ENCODE measurements at places on chromosomes 1 and 21.

GRCh38 chr1:71780681-71781080 is 501.7 kb downstream of the NEGR1 start:
- no peak for DNase-seq

- DNase-seq = no peak
Observed at GRCh38 chr1:214719207-214719606, 116.2 kb downstream of the CENPF start.

DNA sequence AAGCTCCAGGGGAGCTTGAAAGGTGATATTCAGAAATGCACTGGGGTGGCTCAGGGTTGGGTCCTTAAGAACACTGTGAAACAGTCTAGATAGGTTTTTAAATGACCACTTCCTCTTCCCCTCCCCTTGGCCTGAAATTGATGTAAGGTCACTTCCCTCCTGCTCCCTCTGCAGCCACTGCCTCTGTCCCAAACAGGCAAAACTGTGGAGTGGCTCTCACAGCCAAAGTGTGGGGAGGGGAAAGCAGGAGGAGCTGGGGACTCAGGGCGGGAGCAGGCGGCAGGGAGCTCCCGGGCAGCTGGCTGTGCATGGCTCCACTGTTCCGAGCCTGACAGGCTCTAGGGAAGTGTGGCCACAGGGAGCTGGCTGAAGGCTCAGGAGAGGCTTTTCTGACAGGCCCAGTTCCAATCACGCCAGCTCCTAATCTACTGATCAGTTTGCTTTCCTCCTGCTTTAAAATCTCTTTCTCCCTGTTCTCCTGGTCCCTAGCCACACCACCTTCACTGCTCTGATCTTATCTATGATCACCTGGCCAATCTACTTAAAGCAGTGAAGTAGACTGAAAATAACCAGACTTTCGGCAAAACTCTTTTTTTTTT is 5.1 kb upstream of the CSRP1 start:
- no peak for DNase-seq

DNA sequence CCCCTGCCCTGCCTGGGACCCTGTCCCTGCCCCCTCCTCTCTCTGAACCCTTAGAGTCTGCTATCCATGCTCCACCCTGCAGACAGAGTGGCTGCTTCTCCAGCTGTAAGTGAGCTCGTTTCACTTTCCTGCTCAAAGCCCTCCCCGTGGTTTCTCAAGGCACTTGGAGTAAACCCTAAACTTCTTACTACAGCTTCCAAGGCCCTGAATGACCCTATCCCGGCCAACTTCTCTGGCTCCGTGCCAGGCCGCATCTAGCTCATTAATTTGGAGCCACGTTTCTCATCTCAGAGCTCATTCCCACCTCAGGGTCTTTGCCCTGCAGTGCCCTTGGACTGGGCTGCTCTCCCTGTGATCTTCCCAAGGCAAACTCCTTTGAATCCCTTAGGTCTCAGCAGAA is 235.1 kb upstream of the RUNX1 start:
- DNase-seq = no peak

- DNase-seq = no peak
Observed at GRCh38 chr1:181658581-181658980, 175.3 kb downstream of the CACNA1E start.

DNA sequence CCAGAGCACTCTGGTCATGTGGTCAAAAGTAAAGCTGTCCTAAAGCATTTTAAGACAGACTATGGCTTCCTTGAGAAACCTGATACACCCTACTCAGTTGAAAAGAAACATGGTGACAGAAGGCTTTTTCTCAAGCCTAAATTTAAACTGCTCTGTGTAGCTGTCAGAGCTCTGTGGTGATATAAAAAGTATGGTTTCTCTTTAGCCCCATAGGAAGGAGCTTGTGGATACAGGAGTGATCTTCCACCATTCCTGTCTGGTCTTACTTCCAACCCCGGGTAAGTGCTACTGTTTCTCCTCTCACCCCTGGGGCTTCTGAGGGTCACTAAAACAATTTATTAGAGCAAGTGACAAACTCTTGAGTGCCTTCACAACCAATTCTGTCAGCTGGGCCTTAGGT is 8.5 kb downstream of the TP53BP2 start:
- DNase-seq = no peak

GRCh38 chr1:207901041-207901653 is 9.8 kb downstream of the CD34 start:
- no peak for DNase-seq

DNA sequence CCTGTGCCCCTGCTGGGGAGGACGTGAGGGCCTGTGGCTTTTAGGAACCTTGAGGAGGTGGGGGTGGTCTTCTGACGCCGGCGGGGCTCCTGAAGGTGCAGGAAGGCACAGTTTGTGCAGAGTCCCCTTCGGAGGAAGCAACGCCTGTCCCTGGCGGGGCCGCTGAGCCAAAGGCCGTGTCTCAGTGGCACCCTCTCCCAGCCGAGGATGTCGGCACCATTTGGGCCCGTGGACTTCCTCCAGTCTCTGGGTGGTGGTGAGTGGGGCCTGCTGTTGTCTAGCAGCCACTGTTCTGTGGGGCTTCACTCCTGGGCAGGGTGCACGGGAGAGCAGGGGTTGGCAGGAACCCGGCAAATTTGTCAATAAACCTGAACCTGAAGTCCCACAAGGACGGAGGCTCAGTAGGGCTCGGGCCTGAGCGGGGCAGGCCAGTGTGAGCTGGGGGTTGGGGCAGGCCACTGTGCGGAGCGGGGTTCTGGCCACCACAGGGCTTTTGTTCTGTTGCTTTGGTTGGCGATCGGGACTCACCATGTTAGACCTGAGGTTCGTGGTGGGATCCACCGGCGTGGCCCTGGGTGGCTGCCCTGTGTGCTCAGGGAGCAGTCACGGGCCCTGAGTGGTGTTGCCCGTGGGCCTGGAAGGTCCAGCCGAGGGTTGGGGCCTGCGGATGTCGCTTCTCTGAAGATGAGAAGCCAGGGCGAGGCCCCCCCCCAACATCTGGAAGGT is 64.8 kb downstream of the SKI start:
- no peak for DNase-seq

- DNase-seq = no peak
Observed at GRCh38 chr1:109158433-109158832, 44.5 kb downstream of the ELAPOR1 start.

DNA sequence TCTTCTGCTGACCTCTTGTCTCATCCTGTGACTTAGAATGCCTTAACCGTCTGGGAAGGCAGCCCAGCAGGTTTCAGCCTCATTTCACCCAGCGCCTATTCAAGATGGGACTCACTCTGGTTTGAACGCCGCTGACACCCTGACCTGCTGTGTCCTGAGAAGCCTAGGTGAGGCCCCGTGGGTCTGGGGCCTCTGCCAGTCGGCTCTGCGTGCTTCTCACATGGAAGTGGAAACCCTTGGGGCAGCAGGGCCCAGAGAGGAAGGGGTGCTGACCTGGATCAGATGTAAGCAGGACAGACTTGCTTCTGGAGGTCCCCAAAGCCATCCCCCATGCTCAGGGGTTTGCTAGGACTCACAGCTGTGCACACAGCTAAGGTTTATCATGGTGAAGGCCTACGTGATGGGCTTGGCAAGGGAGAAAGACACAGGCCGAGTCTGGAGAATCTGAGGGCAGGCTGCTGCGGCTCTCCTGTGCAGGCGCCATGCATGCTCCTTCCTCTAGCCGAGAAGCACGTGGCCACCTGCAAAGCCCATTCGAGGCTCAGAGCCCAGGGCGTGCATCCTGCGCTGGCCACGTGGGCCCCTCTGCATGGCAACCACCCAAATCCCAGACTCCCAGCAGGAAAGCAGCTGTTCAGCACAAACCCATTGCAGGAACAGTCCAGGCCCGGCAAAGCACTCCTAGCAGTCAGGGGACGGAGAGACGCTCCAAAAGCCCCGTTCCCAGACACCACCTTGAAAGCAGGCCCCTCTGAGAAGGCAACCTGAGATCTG is 3.8 kb downstream of the TRPM2 start:
- no peak for DNase-seq

GRCh38 chr1:205561501-205562203 is 57.2 kb downstream of the CDK18 start:
- DNase-seq = no peak

DNA sequence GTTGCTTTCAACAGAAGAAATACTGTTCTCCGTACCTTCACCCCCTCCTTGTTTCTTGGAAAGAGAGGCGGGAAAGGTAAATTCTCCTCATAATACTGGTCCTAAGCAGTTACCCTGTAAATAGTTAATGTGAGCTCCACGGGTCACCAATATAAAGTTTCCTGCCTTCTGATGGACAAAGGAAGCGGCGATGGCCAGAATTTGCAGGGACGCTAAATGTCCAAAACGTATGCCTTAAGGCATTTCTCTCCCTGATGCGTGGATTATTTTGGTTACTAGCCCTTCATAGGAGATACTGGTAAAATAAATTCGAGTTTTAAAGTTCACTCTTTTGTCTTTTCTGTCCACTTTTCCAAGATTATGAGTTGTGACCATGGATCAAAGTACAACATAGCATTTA is 898 bp upstream of the PTGS2 start:
- DNase-seq = no peak

- DNase-seq = no peak
Observed at GRCh38 chr1:27403931-27404330, 11.5 kb downstream of the GPR3 start.

DNA sequence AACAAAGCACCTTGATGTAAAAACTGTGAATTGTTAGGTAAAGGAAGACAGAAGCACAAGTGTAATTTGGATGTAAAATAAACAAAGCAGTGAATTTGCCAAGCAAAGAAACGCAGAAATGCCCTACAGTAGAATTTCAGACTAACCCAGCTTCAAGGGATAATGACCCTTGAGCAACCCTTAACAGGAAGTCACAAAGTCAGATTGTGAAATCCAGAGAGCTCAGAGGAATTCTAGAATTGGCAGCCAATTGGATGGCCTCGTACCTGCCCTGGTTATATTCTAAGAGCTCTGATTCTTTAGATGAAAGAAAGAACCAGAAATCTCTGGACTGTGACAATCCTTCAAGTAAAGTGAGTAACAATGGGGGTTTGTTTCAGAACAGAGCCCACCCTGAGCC is 152.7 kb upstream of the CHRM3 start:
- no peak for DNase-seq

- no peak for DNase-seq
Observed at GRCh38 chr1:155253208-155253607, 2.1 kb downstream of the ENTREP3 start.

DNA sequence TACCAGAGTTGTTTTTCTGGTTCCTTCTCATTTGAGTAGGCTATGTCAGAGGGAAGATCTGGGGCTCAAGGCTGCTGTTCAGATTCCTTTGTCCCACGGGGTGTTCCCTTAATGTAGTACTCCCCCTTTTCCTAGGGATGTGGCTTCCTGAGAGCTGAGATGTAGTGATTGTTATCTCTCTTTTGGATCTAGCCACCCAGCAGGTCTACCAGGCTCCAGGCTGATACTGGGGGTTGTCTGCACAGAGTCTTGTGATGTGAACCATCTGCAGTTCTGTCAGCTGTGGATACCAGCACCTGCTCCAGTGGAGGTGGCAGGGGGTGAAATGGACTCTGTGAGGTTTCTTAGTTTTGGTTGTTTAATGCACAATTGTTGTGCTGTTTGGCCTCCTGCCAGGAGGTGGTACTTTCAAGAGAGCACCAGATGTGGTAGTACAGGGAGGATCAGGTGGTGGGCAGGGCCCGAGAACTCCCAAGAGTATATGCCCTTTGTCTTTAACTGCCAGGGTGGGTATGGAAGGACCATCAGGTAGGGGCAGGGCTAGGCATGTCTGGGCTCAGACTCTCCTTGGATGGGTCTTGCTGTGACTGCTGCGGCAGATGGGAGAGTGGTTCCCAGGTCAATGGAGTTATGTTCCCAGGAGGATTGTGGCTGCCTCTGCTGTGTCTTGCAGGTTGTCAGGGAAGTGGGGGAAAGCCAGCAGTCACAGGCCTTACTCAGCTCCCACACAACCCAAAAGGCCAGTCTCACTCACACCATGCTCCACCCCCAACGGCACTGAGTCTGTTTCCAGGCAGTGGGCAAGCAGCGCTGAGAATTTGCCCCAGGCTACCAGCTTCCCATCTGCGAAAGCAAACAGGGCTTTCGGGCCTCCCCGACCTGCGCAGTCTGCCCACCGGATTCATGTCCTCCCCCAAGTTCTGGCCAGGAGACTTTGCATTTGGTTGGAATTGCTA is 64.2 kb downstream of the SERINC2 start:
- no peak for DNase-seq

GRCh38 chr1:166080277-166080966 is 86.4 kb downstream of the FAM78B start:
- no peak for DNase-seq

- peak; percentile 71 for DNase-seq
Observed at GRCh38 chr1:23424293-23425192, at the start of gene TCEA3. Gene TCEA3 (minus strand): TSS chr1:23424748. CDS start chr1:23424633, 115 bp downstream.

- DNase-seq = no peak
Observed at GRCh38 chr1:39564941-39565340, 11.6 kb downstream of the PABPC4 start.

DNA sequence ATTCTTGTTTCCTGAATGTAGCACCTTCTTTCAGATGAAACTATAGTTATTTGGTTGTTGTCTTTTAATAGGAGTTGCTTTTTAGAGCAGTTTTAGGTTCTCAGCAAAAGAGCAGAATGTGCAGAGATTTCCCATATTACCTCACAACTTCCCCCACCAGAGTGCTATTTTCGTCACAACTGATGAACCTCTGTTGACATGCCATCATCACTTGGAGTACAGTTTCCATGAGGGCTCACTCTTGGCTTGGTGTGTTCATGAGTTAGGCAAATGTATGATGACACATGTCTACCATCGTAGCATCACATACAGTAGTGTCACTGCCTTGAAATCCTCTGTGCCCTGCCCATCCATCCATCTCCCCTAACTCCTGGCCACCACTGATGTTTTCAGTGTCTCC is 3.7 kb downstream of the IBA57 start:
- no peak for DNase-seq

- no peak for DNase-seq
Observed at GRCh38 chr1:156667968-156668709, 9.1 kb downstream of the NES start.
